ENCODE measurements at places on chromosomes 7 and 10.

- no peak for DNase-seq
Measured at GRCh38 chr10:97063983-97064837, 121.5 kb downstream of the SLIT1 start.

DNA sequence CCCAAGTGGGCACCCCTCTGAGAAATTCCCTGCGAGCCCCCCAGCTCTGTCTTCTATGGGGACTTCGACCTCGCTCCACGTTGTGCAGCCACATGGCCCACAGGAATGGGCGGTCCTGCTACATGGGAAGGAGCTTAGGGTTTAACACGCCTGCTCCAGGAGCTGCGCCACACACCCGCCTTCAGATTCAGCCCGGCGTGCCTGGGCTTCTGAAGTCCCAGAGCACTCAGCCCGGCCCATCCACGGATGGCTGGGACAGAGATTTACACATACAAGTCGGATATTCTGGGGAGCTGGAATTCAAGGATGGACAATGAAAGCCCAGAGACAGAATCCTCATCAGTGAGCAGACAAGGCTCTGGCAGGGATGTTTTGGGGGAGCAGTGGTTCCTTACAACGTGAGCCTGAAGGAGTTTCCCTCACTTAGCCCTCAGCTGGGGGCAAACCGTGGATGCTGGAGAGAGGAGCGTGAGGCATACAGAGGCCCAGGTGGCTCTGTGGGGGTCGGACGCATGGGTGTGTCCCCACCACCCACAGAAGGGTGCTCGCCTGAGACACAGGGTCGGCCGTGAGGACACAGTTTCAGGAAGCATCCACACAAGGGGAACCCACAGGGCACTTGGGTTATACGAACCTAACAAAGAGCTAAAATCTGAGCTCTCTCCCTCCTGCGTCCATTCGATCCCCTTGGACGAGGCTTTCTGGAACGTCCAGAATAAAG lies 372.9 kb downstream of the DNAJB6 start:
- DNase-seq, result no peak

GRCh38 chr10:11685787-11686218 lies 56.4 kb upstream of the ECHDC3 start:
- no peak for DNase-seq

DNA sequence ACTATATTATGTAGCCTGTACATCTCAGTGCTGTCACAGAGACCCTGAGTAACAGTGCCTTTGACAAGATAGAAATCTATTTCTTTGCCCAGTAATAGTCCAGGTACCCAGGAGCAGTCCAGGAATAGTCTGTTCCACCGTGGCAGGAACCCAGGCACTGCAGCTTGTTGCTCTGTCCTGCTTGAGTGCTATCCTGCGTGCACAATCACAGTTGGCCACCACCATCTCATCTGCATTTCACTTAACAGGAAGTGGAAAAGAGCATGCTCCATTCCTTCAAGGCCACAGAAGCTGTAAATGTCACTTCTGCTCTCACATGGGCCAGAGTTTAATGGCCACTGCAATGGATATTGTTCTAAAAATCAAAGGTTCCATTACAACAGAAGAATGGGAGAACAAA lies 61.5 kb upstream of the PRR15 start:
- no peak for DNase-seq

- DNase-seq, result no peak
Measured at GRCh38 chr7:130356876-130357611, 12.4 kb downstream of the CPA5 start.

DNA sequence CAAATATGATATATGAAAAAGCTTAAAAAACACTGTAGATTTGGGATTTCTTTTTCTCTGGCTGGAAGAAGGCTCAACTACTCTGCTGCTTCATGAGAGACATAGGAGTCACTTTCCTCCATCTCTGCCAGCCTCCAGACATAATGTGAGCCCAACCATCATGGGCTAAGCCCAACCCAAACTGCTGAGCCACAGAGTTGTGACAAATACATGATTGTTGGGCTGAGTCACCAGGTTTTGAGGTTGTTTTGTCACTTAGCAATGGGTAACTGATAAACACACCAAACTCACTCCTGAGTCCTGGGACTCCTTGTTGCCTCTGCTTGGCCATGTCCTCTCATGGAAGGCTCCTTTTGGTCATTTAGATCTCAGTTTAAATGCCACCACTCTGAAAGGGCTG lies 381.8 kb upstream of the FZD8 start:
- no peak for DNase-seq

DNA sequence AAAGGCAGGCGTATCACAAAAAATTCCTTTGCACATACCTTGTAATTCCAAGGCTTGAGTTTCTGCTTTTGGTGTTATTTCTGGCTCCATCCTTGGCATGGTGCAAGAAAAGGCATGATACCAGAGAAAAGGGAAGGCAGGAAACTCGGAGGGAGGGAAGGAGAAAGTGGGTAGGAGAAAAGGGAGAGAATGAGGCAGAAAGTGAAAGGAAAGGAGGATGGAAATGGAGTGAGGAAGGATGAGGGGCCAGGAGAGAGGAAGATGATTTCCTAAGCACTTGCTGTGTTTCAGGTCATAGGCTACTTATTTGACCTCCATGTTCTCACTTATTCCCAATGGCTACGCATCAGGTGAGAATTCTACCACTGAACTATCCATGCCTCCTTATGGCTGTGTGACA lies 110.8 kb upstream of the JCAD start:
- DNase-seq, result no peak

GRCh38 chr10:72034040-72034499 lies 54.3 kb downstream of the SPOCK2 start:
- DNase-seq, result no peak

- DNase-seq, result no peak
Measured at GRCh38 chr10:42936580-42936979, 140.3 kb upstream of the RET start.

- DNase-seq, result no peak
Measured at GRCh38 chr10:35132727-35133126, 6.1 kb downstream of the CREM start.

GRCh38 chr7:116337800-116338199 lies 127.5 kb downstream of the TES start:
- DNase-seq, result no peak

GRCh38 chr10:75014516-75015230 lies 96.8 kb upstream of the SAMD8 start:
- DNase-seq, result no peak

DNA sequence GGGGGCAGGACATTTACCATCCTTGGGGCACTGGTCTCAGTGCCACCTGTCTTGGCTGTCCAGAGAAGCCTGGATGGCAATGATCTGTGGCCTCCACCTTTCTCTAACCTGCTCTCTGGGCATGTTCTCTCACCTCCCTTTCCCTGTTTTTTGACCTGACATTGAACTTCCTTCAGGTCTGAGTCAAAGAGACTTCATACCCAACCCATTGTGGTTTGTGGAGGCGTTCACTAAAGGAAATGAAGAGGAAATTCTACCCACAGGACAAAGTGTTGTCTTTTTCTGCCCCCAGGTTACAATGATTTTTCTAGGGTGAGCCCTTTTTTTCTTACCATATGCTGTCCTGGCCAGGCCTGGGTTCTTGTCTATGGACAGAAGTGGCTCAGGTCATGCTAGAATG lies 76.6 kb downstream of the CYP26A1 start:
- no peak for DNase-seq

DNA sequence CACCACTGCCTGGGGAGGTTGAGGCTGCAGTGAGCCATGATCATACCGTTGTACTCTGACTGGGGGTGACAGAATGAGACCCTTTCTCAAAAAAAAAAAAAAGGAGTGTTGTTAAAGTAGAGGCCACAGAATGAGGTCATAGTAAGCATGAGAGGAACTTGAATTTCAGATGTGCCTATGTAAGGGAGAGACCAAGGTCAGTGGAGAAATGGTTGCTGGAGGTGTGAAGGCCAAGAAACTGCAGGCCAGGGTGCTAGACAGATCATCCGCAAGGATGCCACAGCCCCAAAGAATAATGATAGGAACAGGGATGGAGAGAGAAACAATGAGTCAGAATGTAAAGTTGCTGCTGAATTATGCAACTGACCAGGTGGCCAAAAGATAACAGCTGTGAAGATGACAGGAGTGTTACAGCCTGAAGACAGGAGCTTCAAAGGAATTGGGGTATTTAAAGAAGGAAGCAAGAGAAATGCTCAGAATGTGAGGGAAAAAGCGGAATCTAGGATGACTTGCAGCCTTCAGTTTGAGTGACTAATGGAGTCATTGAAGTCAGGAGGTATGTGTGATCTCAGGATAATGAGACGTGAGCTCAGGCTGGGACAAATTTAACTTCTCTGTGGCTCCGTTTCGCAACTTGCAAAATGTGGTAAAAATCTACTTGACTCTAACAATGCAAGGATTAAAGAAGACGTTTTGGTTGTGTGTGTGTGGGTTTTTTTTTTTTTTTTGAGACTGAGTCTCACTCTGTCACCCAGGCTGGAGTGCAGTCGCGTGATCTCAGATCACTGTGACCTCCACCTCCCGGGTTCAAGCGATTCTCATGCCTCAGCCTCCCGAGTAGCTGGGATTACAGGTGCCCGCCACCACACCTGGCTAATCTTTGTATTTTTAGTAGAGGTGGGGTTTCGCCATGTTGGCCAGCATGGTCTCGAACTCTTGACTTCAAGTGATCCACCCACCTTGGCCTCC lies 22.2 kb downstream of the TYW1B start:
- DNase-seq, result no peak

DNA sequence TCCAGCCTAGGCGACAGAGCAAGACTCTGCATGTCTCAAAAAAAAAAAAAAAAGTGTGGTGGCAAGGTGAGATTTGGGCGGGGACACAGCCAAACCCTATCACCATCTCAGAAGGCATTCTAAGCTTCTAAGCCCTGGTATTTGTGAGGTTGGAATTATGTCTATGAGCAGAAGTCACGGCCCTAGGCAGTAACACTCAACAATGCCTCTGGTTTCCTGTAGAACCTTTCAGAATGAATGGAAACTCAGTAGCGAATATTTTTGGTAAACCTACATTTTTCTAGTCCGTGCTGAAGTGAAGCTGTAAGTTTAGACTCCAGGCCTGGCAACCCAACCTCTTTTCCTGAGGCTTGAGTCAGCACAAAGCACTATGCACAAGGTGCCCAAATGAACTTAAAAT lies 88.3 kb downstream of the FAM107B start:
- no peak for DNase-seq

- no peak for DNase-seq
Measured at GRCh38 chr10:62715383-62715782, 89.1 kb upstream of the ADO start.

GRCh38 chr7:2220506-2220905 lies 12.2 kb downstream of the MAD1L1 start:
- DNase-seq, result no peak

DNA sequence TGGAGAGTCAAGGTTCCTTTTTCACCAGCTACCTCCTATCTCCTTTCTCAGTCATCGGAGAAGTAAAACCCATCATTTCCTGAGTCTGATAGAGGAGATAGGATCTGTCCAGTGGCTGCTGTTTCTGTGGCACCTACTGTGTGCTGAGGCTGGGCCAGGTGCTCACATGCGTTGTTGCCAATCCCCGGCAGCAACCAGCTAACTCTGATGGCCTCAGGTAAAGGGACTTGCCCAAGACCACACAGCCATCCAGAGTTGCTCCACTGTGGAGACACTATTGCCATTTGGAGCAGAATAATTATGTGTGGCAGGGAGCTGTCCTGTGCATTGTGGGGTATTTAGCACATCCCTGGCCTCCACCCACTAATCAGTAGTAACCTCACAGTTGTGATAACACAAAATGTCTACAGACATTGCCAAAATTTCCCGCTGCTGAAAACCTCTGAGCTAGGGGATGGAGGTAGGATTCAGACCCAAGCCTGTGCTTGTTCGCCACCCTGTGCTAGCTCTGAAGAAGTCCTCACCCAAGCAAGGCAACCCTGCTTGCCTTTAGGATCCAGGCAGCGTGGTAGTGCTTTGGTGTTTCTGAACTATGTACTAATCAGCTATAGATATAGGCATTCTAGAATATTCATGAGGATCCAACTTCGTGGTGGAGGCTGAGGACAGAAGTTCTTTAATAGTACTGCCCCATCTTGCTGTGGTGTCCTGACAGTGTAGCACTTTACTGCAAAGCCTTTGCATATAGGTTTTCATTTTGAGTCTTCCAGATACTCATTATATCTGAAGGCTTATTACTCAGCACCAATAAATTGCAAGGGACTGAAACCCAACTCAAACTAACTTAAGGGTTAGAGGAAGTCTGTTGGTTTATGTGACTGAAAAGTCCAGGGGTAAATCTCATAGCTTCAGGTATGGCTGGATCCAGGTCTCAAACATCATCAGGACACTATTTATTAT lies 164.6 kb downstream of the GRK5 start:
- no peak for DNase-seq

- DNase-seq, result no peak
Measured at GRCh38 chr7:55304018-55304762, 60.9 kb upstream of the LANCL2 start.

DNA sequence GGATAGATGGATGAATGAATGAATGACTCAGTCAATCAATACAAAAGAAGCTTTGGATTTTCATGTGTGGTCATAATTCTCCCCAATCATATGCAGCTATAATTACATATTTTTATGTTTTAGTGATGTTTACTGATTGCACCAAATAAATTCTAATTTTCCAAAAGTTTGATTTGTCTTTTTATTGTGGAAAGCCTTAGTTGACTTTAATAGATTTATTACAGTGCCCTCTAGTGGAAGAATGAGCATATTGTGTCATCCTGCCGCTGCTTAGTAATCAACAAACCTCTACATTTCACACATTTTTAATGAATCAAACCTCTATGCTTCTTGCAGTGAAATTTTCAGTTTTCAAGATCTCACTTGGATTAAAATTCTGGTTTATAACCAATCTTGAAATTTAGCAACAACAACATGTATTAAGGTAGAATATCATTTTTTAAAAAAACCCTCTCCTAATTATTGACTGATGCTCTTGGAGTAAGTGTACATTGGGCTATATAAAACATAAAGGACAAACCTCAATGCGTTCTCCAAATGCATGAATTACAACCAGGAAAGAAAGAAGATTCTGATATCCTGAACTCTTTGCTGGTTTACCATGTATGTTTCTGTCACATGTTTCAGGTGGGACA lies 55.6 kb upstream of the PNLIP start:
- DNase-seq, result no peak

GRCh38 chr10:84308481-84309304 lies 19.7 kb upstream of the CCSER2 start:
- DNase-seq, result no peak

DNA sequence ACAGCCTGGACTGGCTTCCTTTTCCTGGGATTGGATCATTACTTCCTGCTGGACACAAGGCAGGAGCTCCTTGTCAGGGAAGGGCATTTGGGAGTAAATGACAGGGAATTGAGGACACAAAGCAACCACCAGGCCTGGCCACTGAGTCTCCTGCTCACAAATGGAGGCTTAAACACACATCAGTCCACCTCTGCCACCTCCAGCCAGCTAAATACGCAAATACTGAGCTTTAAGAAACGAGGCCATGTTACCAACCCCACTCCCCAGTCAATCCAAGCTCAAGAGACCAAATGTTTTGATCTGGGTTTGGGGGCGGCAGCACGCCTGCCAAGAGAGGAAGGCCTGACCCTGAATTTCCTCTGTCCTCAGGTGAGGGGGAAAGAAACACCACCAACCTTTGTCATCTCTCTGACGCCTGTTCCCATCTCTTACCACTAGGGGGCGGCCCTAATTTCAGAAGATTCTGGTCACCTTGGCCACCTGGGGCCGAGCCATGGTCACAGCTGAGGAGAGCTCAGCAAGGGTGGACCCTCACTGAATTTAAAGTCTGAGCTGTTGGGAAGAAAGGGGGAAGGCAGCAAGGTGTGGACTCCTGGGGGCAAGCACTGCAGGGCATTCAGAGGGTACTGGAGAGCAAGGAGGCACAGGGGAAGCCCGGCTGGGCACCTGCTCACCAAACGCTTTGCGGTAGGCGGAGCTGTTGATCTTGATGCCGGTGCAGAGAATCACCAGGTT lies 16.5 kb downstream of the AIFM2 start:
- DNase-seq, result no peak
